Diencephalon (tissue), 1 donor: ENCODE measurements at places on chromosomes 16 and 17. TPM values are rescaled to one million over a fixed set of nuclear protein-coding genes. Genes with fewer than 3 reads are reported as not detected.

Gene NPIPB12
- 24.7 TPM for total RNA-seq

Gene CD300LB
- total RNA-seq, result not detected

Gene CES2
- 33.0 TPM for total RNA-seq

Gene C17orf100
- 5.3 TPM for total RNA-seq

Gene ITGAX
- total RNA-seq, result 3.0 TPM

Gene TPSG1
- not detected for total RNA-seq

Gene ATP1B2
- total RNA-seq, result 27.5 TPM

Gene MFAP4
- total RNA-seq, result 0.92 TPM

Gene LPO
- 0.23 TPM for total RNA-seq

Gene KIF2B
- total RNA-seq, result not detected

Gene TVP23A
- total RNA-seq, result 20.8 TPM
